ENCODE measurements at places on chromosomes 13 and 19.

- no peak for DNase-seq
Measured at GRCh38 chr13:77172650-77173049, 145.7 kb upstream of the FBXL3 start.

DNA sequence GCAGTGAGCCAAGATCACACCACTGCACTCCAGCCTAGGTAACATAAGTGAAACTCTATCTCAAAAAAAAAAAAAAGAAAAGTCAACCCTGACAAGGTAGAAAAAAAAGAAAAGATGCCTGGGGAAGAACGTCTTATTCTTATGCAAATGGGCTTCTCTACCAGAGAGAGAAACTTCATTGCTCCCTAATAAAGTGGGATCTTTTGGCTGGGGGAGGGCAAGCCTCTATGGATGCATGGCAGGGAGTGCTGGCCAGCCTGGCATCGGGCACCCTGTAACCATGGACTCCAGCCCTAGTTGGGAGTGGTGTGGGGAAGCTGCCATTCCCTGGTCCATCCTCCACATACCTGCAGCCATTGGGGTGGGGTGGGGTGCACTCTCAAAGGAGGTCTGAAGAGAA is 30.7 kb upstream of the ZNF728 start:
- no peak for DNase-seq

GRCh38 chr19:801861-802497 is 4.7 kb downstream of the PTBP1 start:
- DNase-seq: no peak

DNA sequence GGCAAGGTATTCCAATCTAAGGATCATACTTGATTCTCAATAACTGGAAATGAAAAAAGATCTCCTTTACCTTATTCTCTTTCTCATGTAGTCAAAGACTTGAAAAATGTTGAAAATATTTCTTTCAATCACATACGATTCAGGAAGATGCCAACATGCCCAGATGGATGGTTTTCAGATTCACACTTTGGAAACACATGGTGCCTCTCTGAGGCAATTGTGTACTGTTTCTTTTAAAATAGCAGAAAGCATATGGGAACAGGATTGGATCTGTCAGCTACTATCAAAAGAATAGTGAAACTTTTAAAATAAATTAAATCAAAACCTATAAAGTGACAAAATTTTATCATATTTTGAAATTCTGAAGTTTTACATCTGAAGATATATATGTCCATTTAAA is 222.4 kb downstream of the SPRY2 start:
- DNase-seq: no peak

- DNase-seq: no peak
Measured at GRCh38 chr13:58907347-58907746, 1256.4 kb downstream of the DIAPH3 start.

- no peak for DNase-seq
Measured at GRCh38 chr19:12821761-12822160, 12.6 kb downstream of the RTBDN start.

GRCh38 chr19:13104848-13105711 is 2.4 kb upstream of the LYL1 start:
- peak; percentile 67 for DNase-seq

GRCh38 chr13:94556041-94556440 is 39.9 kb downstream of the TGDS start:
- DNase-seq: no peak

DNA sequence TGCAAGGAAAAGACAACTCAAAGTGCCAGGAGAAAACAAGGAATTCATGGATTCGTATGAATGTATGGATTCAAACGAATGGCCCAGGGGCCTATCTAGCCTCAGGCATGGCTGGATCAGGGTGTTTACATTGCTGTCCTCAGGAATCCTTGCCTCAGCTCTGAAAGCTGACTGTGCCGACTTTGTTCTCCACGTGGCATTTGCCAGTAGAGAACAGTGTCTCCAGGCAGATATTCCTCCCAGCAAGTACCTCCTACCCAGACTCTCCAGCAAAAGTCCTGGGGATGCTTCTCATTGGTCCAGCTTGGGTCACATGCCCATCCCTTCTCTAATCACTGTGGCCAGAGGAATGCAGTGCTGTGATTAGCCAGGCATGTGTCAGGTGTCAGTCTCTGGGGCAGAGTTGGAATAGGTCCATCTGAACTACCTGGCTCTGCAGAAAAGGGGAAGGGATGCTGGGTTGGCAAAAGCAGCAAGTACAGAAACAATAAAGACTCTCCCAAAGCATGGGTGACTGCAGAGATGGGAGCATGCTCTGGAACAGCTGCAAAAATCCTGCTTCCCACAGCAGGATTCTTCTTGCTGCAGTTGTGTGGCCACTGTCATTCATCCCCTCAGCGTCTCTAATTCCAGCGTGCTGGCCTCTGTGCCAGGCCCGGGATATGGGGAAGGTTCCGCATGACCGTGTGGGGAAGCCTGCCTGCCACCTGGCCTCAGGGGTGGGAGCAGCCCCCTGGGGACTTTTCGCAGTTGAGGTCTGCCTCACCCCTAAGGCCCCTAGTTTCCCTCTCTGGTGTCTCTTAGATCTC is 30.0 kb downstream of the CCNE1 start:
- no peak for DNase-seq

GRCh38 chr13:68697551-68697950 is 1410.1 kb upstream of the ATXN8OS start:
- no peak for DNase-seq

DNA sequence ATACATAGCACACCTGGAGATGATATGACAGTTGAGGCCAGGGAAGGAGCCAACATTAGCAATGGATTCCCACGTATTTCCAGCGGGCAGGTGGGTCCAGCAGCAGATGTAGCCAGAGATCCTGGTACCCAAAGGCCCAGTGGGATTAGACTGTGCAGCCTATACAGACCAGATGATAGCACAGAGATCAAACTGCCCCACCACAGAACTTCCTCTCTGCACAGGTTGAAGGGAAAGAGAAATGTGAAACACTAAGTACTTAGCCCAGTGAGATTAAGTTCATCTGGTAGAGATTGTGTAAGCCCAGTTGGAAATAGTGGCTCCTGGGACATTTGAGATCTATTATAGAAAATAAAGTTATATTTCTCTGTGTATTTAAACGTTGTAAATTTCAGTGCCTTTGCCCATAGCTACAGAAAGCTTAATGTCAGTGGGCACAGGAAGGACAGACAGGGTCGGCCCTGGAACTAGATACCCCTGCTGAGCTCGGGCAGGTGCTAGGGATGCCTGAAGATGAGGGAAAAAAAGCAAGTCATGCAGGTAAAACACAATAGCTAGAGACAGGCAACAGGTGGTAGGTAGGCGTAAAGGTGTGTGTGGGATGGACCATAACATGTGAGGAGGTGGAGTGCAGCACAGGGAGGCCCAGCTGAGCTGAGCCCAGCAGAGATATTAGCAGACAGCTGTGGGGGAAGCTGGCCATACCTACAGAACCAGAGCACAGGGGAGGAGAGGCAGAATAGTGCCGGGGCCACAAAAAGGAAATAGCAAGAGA is 27.3 kb upstream of the SPATA13 start:
- no peak for DNase-seq

DNA sequence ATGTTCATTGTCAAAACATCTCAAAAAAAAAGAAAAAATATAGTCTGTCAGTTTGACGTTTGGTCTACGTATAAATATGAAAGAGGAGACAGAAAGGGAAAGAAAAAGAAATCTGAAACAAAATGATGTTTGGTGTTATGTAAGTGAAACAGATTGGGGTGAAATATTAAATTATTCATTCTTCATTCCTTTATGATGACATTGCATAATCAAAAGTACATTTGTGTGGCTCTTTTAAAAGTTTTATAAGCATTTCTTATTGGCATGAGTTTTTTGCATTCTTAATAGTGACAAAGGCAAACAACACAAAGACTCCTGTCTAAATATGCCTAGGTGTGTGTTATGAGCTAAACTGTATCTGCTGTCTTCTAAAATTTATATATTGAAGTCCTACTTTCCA is 232.6 kb downstream of the EFNB2 start:
- DNase-seq: no peak

- DNase-seq: no peak
Measured at GRCh38 chr19:28575816-28576215, 637.1 kb downstream of the UQCRFS1 start.

DNA sequence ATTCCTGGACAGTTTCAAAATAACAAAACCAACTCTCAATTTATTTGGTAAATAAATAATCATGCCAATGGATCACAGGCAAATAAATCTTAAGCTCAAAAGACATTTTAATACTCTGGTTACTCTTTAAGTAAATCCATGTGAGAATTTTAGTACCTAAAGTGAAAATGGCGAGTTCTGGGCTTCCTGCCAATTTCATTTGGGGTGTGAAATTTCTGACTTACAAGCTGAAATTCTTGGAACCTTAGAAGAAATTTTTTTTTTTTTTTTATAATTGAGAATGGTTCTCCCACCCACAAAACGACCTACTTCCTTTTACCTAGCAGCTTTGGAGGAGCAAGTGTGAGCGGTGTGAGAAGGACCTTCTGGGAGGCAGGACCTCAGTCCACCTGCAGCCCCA is 354.5 kb upstream of the NBEA start:
- DNase-seq: no peak

DNA sequence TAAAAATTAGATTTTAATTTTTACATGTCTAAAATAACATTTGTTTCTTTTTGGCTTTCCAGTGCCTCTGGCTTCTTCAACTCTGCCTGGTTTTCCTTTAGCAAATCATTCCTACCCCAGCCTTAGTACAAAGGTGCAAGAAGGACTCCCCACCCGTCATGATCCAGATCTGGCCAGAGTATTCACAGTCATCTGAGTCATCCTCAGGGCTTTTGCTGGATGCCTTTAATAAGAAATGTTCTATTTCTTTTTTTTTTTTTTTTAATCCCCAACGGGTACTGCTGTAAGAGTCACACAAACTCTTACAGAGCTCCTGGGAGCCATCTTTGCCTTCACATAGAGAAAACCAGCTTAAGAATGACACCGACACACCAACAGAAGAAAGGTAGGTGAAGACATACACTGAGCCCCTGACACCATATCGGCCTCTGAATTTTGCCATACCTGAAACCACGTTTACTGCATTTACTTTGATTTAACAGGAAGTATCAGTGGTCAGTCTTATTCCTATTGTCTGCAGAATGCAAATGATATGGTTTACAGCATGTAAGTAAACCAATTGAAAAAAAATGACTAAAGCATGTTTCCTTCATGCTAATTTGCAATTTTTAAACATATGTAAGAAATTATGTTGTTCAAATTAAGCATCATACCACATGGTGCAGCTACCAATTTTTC is 184.4 kb downstream of the NALCN start:
- DNase-seq: no peak

- no peak for DNase-seq
Measured at GRCh38 chr13:78065141-78065540, 146.5 kb upstream of the EDNRB start.

DNA sequence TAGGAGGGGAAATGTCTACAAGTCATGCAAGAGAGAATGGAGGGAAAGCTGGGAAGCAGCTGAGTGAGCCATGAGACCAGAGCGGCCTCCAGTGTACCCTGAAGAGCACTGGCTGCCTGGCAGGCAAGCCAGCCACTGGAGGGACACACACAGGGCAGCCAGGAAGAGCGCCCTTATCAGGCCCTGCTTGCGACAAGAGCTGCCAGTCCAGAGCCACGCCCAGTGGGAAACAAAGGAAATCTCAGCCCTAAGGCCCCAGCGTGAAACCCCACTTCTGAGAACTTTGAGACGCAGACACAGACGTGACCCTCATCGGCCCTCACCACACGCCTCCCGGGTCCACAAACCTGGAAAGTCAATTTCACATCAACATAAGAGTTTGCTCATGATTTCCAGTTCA is 105.0 kb downstream of the STK24 start:
- DNase-seq: no peak

GRCh38 chr13:112873851-112874750 is 94.9 kb upstream of the MCF2L start:
- peak; percentile 36 for DNase-seq

DNA sequence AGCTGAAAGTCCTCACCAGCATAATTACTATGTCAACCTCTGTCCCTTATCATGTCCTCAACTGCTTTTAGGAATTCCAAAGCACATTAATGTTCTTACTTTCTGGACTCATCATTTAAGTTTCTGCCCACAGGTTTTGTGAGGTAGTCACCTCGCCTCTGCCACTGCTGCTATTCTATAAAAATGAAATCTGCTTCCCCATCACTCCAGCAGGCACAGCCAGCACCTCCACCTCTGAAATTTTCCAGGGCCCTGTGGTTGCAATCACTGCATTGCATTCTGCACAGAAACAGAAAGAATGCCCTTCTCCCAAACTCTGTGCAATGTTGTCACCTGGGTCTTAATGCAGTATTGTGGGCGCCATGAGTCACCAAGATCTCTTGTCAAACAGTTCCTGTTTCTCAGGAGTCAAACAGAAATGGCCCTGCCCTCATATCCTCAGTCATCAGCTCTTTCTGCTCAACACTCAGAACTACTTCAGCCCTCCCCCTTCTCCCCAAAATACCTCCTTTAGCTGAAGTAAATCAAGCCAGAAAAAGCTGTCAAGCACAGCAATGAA is 529.2 kb upstream of the NBEA start:
- no peak for DNase-seq

GRCh38 chr19:18847549-18848463 is 16.0 kb downstream of the UPF1 start:
- DNase-seq: no peak

DNA sequence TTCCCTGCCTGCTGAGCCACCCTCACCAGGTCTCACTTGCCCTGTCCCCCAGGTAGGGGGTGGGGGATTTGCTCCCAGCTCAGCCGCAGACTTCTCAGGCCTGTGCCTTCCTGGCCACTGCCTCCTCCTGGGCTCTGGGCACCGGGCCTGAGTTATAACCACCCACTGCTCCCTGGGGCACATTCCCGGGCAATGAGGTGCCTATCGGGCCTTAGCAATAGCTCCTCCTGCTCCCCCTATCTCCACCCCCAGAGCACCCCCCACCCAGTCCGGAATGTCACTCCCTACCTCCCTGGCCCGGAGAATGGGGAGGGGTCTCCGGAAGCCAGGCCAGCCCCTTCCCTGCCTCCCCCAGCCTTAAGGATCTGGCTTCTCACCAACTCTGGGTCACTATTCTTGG is at the start of gene KLK5:
Gene KLK5 (minus strand): TSS at position 129 of the 400 bp plus-strand sequence. CDS start 381 bp downstream, outside the sequence.
- no peak for DNase-seq

DNA sequence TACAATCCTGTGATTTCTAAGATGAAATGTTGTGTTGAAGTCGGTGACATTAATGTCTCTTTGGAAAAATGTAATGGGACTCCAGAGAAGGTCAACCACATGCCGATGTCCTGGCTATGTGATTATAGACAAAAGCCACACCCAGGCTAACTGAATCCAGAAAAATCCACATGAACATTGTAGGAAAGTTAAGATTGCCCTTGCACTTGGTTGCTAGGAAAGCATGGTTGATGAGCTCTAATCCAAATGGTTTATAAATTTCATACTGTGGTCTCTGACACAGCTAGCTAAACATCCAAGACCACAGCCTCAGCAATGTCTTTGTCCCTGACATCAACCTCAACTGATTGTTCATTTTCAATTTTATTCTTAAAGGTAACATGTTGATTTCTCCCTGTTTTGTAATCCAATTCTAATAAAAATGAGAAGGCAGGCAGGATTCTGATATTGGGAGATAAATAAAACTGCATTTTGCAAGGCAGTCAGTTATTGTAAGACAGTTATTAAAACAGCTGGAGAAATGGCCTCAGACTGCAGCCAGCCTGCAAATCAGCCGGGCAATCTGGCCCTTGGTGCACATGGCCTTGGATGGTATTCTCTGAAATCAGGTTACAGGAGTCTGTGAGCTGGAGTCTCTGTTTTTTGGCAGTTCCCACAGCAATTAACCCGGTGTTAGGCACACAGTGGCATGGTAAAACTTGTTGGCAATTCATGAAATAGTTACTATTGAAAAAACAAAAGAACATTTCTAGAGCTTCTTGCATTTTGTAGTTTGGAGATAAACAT is 93.9 kb downstream of the STARD13 start:
- DNase-seq: no peak

- no peak for DNase-seq
Measured at GRCh38 chr19:1109697-1110671, 6.2 kb downstream of the GPX4 start.

Measured in activated CD8-positive, alpha-beta T cell treated with anti-CD3 and anti-CD28 coated beads, Interleukin-2, amount 10 ng/mL, durations not matched to agents 7 days and 5 days (primary cell).